Anterior cingulate cortex (tissue), 58 donors: ENCODE measurements at places on chromosomes 2 and 18.

DNA sequence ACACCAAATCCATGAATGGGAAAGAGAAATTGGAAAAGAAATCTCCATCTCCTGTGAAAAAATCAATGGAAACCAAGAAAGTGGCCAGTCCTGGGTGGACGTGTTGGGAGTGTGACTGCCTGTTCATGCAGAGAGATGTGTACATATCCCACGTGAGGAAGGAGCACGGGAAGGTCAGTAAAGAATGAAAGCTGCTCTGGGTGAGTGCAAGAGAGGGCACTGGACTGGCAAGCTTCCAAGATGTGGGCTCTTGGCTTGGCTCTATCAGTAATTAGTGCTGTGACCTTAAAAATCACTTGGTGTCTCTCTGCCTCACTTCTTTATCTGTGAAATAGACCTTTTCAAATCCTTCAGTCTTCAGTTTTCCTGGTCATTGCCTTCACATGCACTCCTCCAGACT, 89.0 kb downstream of the ZNF532 start:
- no peak for DNase-seq

DNA sequence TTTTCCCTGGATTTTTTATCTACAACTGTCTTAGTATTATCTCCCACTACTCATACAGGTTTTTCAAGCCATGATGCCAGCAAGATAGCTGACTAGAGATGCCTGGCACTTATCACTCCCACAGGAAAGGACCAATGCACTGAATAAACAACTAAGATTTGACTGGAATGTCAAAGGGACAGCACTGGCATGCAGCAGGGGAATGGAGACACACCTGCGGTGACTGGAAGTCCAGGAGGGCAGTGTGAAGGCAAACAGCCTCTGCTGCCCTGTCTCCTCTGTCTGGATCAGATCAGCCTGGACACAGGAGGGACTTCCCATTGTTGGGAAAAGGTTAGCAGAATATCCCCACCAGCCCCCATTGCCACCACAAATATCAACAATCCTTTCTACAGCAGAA, 85.1 kb downstream of the TMEM237 start:
- no peak for DNase-seq

DNA sequence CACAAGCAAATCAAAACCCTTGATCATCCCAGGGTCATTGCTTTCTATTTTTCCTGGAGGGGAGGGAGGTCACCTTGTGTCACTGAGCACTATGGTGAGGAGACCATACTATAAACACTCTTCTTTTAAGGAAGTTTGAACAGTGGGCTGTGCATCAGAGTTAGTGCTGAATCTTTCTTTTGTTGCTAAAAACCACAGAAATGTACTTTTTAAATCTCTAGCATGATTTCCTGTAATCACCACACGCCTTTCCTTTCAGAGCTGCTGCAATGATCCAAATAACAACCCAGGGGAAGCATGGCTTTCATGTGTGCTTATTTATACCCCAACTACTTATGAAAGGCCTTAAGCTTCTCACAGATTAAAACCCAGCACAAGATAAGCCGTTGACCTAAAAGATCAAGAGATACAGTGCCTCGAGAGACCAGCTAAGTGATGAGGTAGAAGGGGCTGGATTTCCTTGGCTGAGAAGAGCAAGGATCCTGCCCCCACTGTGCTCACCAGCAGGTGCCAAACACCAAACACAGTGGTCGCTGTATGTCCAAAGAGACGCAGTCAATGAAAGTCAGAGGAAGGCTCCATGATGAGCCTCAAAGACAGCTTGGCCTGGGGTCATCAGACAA, 34.7 kb downstream of the TRABD2A start:
- no peak for DNase-seq

DNA sequence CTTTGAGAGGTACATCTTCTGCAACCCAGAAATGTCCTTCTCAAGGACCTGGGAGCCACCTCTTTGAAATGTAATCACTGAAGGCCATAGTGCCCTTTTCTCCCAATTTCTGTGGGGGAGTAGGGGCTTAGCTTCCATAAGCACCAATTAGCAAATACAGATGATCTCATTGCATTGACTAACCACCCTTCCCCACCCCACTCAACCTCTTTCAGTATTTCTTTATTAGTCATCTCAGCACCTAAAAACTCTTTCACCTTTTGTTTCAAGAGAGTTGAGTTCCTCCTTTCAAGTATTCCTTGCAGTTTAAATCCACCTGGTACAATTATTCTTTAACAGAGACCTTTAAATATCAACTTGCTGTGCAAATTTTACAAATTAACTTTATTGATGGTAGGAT, 1011.8 kb upstream of the CDH2 start:
- DNase-seq: no peak

- no peak for DNase-seq
Measured at GRCh38 chr2:129181963-129182362, 797.5 kb upstream of the RAB6C start.

DNA sequence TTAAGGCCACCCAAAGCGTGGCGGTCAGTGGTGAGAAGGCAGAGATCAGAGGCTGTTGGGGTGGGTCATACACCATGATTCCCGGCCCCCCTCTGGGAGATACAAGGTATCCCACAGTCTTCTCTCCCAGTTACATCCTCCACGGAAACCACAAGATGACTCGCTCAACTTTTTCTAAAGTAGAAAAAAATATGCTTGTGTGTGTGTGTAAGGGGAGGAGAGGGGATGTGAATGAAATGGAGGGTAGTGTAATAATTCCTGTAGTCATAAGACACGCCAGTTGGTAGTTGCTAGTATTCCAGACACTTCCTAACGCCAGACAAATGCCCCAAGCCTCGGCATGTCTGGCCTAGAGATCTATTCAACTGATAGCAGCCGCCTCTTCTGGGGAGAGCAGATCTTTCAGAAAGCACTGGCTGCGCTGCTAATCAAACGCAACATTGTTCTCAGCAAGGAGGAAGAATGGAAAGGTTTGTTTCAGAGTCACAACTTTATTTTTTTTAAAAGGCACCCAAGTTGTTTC, 143.5 kb downstream of the TGIF1 start:
- no peak for DNase-seq

DNA sequence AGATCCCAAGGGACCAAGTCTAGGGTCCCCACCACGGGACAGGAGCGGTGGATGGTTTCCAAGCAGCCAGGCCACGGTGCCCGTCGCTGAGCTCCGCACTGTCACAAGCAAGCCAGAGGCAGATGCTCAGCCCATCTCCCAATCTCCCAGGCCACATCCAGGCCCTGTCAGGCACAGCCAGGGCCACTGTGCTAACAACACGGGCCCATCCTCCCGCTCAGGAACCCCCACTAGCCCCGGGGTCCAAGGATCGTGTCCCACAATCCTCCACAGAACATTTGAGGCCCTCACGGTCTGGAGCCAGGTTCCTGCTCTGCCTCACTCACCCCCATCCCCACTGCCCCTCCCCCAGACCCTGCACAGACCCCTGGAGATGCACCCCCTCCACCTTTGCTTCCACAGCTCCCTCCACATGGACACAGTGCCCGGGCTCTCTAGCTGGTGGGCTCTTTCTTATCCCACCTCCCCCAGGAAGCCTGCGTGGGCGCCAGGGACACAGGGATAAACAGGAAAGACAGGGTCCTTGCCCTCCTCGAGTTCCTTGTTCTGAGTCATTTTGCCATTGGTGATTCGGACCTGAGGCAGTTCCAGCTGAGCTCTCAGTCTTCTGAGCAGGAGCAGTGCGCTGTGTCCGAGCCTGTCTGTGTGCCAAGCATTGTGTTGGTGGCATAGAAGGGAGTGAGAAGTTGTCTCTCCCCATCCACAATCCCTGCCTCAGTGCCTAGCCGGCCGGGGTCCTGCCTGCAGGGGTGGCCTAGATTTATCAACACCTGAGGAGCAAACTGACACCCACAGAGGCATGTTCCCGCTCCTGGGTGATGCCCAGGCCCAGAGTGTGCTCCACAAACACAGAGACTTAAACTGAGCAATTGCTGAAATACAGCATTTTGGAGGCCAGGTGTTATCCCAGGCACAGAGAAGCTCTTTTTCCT, 7.0 kb downstream of the CROCC2 start:
- DNase-seq: no peak

GRCh38 chr2:108946442-108946841, 42.6 kb downstream of the EDAR start:
- DNase-seq: no peak

DNA sequence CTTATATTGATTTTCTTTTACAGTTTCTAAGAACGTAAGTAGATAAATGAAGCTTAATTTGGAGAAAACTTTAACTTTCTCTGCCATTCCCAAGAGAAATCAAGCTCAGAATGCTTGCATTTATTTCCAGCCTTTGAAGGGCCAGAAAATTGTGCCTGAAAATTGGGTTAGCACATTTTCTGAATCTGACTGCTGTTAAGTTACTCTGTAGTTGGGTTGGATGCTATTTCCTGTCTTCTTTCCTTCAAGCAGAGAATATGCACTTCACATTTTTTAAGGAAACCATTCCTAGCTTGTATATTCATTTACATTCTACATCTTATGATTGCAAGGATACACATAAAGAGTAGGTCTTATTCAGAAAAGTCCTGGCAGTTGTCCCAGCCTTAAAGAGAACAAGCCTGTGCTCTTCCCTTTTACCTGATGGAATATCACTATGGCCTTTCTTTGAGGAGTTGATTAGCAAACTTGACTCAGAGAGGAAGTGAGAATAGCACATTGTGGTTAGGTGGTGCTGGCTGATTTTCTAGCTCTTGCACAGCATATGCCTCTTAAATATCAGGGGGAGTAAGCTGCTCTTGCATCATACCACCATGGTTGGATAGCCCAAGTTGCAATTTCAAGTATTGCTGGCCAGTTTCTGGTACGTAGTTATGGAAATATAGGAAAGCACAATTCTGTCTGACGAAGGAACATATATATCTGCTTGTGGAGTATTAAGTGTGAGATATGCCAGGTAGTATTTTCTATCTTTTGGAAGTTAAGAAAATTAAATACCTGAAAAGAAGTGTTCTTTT, 133.7 kb downstream of the COMMD1 start:
- no peak for DNase-seq

- no peak for DNase-seq
Measured at GRCh38 chr2:190853531-190854383, 26.9 kb upstream of the GLS start.

GRCh38 chr2:169797601-169798000, 1.1 kb upstream of the SSB start:
- no peak for DNase-seq

DNA sequence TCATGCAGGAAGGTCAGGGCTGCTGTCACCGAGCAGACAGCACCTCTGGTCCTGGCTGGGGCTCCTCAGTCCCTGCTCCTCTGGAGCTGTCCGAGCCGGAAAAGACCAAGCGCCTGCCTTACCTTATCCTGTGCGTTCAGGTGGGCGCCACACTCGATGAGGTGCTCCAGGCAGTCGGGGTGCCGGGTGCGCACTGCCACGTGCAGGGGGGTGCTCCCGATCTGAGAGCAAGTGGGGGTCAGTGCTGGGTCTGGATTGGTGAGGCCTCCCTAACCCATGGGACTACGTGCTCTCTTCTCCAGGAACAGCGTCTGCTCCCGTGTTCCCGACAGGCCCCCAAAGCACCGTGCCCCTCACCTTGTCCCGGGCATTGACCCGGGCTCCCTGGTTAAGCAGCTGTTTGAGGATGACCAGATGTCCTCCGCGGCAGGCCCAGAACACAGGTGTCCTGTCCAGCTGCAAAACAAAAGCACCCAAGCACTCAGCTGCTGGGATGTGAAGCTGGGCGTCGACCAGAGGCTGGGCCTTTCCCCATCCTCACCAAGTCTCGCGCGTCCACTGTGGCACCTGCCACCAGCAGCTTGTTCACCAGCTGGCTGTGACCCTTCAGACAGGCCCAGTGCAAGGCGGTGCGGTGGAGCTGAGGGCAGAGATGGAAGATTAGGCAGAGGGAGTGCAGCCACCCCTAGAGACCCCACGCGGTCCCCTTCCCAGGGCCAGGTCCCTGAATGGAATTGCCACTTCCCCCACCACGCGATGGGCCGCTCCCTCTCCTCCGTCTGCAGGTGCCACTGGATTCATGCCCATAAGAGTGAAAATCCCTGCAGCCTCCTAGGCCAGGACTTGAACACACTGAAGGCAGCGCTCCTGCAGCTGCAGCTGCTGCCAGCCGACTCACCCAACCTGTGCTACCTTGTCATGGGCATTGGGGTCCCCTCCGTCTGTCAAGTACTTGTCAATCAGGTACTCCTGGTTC, 3.7 kb downstream of the ANKRD23 start:
- DNase-seq: no peak

- DNase-seq: no peak
Measured at GRCh38 chr2:39512434-39512935, 75.4 kb upstream of the MAP4K3 start.

DNA sequence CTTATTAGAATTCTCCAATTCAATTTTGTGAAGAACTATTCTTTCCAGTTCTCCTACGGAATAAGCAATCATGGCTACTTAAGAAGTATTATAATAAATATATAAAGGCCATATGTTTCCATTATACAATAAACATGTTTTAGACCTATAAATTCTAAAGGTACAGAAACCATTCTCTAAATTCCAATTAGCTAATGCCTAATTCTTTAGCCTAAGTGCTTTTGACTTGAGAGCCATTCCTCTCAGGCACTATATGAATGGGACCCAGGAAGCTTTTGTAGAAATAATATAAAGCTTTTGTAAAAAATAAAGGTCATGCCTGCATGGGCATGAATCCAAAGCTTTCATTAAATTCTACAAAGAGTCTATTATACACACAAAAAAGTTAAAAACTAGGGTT, 161.0 kb upstream of the UNC80 start:
- DNase-seq: no peak

GRCh38 chr18:48575301-48575657, 36.4 kb downstream of the CTIF start:
- no peak for DNase-seq

DNA sequence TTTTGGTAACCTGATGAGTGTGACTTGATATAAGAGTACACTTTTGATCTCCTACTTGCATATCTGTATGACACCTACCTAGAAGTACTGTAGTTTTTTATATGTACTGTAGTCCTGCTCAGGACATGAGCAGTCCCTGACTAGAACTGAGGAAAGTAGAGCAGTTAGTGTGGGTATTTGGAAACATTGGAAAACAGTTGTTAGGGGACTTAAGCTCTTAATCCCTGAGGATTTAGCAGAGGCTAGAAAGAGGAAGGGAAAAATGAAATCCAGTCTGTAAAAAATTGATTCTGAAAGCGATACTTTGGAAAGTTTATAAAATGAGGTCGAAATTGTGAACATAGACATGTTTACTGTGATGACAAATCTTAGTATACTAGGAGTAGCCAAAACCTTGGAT, 125.6 kb downstream of the NCOA1 start:
- no peak for DNase-seq

- DNase-seq: no peak
Measured at GRCh38 chr2:39595116-39595515, 70.6 kb upstream of the TMEM178A start.
